ENCODE measurements at places on chromosomes 4 and X.

- DNase-seq = no peak
Observed at GRCh38 chr4:68346461-68346860, 3.4 kb downstream of the YTHDC1 start.

DNA sequence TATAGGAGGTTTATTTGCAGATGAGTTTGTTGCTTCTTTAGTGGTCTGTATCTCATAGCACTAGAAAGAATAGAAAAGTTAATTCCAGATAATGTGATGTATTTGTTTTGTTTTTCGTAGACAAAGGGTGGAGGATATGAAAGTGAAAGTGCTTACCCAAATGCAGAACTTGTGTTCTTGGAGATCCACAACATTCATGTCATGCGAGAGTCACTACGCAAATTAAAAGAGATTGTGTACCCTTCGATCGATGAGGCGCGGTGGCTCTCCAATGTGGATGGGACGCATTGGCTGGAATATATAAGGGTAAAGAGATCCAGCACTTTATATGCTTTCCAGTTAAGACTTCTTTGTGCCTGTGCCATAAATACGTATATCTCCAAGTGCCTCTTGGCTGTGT is 43.3 kb downstream of the MTMR1 start:
- DNase-seq = no peak

DNA sequence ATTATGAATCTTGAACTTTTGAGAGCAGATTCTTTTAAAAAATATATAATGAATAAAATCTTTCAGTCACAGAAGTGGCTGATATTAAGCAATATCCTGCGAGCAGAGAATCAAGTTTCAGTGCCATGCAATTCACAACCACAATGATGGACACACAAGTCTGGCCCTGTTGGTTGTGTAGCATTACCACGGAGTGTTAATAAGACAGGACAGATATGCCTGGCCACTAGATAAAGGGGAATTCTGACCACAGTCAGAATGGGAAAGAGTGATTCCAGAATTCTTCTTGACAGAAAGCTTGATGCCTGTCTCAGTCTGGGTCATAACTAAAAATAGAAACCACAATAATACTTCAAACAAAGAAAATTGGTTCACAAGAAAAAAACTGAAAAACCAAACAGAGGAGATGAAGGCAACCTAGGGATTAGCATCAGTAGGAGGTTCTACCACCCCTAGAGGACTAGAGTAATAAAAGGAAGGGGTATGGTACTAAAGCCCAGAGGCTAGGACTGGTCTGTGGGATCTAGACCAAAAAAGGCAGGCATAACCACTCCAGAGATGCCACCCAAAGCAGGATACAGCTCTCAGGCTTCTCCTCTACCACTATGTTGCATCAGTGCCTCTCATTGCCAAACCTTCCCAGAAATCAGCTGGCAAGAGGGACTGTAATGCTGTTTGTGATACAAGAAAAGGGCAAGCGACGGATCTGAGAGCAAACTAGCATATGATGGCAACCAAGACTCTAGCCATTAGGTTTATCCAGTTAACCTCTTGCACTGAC is 59.0 kb downstream of the RNF150 start:
- DNase-seq = no peak

- DNase-seq = no peak
Observed at GRCh38 chrX:39653691-39654090, 444.1 kb downstream of the BCOR start.

DNA sequence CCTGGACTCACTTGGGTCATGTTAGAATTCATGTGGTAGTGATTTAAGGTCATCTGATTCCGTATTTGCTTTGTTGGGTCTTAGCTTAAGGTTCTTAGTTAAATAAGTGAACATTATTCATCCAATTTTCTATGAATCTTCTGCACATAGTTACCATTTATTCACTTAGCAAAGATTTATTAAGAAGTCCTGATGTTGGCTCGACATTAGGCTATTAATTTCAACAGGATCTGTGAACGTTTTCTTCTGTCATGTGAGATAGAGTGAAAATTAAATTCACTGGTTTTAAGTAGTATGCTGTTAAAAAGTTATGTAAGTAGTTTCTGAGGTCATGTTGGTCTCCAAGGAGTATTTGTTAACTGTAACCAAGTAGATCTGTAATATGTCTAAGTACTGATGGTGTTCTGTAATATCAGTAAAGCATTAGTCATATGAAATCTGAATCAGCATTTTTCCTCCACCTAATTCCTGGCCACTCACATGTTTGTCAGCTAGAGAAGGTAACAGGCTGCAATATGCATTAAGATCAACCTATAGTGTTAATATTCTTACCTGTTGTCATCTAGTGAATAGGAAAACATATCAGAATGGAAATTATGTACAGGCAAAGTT is 155.6 kb downstream of the PCDH7 start:
- DNase-seq = no peak

- peak; percentile 62 for DNase-seq
Observed at GRCh38 chrX:134990801-134991481, at the start of gene SMIM10. Gene SMIM10, plus strand, starts transcription at chrX:134990991. Its CDS starts 105 bp downstream, at chrX:134991096.

- DNase-seq = no peak
Observed at GRCh38 chrX:45762699-45763647, 562.3 kb upstream of the DIPK2B start.

GRCh38 chr4:148730766-148731165 is 288.6 kb upstream of the NR3C2 start:
- no peak for DNase-seq

DNA sequence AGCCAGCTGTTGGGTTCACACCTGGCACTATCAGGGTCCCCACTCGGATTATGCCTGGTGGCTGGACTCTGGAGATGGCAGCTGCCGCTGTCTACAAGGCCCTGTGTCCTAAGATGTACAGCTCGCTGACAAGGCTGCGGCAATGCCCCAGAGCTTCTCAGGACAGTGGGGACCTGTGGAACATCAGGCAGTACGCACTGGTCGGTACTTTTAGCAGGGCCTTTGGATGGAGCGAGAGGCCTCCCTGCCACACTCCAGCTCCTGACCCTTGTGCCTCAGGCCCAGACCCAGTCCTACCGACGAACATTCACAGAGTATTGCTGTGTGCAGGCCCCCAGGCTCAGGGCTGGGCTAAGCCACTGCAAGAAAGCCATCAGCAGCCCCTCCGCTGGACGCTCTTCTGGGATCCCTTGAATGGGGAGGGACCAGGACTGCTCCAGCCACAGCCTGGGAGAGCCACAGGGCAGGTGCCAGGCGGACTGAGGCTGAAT is 45.7 kb upstream of the HMX1 start:
- peak; percentile 55 for DNase-seq

DNA sequence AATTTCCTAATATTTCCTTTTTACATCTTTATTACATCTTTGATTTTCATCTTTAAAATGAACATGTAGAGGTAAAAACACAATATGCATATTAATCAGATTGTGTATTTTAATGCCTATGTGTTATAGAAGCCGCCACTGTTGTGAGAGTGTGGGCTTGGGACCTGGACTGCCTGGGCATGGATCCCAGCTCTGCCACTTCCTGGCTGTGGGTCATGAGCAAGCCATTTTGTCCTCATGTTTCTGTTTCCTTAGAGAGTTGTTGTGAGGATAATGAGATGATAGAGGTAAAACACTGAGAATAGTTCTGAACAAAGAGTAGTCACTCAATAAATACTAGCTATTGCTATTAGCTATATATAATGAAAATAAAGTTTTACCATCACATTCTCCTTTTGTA is 38.4 kb upstream of the SCOC start:
- no peak for DNase-seq

All from activated effector memory CD4-positive, alpha-beta T cell treated with anti-CD3 and anti-CD28 coated beads, Interleukin-2, amount 50 U/mL, for 16 hours (primary cell).